ENCODE measurements at places on chromosomes 16 and 17.

DNA sequence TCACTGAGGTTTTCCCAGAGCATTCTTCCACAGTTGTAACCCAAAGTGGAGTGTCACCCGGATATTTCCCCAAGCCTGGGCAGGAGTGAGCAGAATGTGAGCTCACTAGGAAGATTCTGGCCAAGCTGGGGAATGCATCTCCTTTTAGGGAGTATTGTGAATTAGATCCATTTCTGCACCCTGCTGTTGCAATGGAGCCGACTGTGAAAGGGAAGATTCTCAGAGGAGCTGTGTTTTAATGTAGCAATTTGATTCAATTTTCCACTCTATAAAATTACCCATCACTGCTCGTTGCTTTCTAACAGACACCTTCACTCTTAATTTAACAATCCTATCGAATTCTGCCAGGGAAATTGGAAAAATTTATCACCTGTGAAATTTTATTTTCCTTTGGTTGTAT, 70.8 kb downstream of the SNX11 start:
- no peak for DNase-seq

DNA sequence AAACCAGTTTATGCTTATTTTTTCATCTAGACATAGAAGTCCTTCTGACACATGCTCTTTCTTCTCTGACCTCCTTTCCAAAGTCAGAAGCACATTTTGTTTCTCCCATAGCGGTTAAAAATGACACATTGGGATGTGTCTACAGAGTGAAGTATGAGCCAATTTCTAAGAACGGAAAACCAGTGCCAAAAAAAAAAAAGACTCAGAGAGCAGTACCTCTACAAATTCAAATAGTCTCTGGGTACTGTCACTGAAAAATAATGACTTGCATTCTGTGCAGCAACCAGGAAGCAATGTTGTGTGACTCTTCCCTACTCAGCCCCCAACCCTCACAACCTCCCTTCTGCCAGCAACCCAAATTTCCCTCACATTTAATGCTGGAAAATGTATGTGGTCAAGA, 145.5 kb upstream of the PMFBP1 start:
- DNase-seq = no peak

- DNase-seq = no peak
Observed at GRCh38 chr16:22635801-22636200, 125.1 kb downstream of the NPIPB5 start.

GRCh38 chr16:14378689-14379467, 251.2 kb downstream of the PARN start:
- DNase-seq = no peak

DNA sequence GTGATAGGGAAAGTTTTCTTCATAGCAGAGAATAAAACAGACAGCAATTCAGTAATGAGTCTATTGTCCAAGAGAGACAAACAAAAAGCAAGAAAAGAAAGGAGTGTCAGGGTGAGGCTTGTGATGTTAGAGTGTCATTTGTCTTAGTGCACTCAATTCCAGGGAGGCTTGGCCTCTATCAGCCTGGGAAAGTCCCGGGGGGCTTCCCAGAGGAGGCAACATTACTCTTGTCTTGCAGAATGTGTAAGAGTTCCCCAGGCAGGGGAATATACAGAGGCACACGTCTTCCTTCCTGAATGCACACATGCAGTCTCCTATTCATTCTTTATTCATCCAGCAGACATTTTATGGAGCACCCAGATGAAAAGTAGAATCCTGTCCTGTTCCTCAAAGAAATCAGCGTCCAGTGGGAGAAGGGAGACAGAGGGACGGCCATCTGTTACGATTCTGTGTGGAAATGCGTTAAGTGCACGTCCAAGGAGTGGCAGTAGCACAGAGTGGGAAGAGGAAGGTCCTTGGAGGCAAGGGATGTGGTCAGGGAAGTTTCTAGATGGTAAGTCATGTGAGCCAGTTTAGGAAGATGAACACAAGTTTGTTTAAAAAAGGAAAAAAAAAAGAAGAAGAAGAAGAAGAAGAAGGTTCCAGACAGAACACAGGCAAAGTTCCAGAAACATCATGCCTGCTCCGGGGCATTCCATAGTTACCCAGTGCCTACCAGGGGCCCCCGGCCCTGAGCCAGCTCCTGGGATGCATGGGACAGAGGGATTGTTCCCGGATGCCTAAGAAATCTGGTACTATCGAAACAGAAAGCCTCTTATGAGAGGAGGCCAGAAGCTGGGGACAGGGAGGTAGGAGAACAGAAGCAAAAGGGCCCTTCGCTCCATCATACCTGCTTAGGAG, 21.1 kb downstream of the CACNG4 start:
- no peak for DNase-seq

DNA sequence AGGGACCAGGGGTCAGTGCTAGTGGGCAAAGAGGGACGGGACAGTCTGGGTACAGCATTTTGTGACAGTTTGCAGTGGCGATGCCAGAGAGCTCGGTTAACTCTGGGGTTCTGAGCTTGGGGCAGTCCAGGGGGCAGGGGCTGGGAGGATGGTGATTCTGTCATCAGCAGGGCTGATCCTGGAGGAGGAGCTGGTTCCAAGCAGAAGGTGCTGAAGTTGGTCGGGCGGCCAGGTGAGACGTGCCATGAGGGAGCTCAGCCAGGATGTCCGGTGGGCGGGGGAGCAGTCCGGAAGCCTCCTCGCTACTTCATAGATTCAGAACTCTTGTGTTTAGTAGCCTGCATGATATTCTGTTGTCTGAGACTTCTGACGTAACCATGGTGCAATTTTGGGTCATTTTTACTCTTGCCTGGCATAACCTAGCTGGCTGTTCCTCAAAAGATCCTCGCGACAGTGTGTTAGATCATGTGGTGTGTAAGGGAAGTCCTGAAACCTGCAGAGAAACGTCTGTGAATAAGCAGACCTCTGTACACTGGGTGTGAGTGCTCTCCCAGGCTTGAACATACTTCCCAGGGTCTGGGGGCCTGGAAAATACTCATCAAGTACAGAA, 122.0 kb downstream of the CLEC16A start:
- DNase-seq = no peak

DNA sequence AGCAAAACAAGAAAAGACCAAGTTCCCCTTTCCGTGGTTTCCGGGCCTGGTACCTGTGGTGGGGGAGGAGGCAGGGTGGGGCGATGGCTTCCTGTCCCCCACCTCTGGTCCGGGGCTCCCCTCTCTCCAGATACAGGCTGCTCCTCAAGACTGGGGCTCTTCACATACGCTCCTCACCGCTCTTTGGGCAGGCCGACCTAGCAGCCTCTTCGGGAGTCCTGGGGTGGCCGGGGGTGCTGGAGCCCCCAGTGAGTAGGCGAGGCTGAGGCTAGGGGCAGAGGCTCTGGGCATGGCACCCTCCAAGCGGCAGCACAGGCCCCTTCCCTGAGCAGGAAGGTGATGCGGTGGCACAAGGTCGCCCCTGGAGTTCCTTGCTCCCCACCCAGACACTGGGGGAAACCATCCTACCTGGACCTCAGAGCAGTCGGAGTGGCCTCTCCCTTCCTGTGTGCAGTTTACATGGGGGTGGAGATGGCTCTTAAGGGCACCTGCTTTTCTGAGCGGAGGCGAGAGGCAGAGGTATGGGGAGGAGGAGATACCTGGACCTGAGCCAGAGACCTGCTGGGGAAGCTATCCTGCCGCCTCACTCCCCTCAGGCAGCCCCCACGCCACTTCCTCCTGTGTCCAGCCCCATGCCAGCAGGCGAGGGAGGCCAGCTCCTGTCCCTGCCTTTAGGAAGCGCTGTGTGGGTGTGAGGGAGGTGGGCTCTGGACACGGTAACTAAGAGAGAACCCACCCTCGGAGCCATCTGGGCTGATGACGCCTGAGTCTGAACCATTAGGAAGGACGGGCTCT, 891 bp downstream of the CORO1A start:
- no peak for DNase-seq

DNA sequence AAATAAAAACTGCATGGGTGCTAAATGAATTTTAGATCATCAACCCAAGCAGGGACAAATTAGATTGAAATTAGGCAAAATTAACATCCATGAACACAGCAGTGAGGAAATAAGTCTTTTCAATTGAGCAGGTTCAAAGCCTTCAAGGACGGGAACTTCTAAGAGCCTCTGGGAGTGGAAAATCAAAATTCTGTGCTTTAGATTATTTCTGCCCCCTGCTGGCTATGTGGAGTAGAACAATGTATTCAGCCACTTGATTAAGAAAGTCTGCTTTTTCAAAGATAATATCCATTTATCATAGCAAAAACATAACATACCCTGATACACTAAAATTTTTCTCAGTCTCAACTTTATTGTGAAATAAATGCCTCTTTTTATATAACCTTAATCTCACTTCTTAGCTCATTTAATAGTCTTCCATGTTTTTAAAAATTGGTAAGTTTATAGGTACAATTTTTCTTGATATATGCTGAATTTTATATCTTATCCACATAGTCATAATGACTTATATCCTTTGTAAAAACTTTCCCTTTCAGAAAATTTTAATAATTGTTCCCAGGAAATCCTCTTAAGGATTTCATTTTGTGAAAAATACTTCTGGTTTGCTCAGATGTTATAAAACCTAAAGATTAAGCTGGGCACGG, 28.1 kb upstream of the NOL11 start:
- DNase-seq = no peak

- no peak for DNase-seq
Observed at GRCh38 chr17:41919165-41919817, 540 bp upstream of the ACLY start.

GRCh38 chr16:55408661-55409060, 70.3 kb upstream of the MMP2 start:
- no peak for DNase-seq

DNA sequence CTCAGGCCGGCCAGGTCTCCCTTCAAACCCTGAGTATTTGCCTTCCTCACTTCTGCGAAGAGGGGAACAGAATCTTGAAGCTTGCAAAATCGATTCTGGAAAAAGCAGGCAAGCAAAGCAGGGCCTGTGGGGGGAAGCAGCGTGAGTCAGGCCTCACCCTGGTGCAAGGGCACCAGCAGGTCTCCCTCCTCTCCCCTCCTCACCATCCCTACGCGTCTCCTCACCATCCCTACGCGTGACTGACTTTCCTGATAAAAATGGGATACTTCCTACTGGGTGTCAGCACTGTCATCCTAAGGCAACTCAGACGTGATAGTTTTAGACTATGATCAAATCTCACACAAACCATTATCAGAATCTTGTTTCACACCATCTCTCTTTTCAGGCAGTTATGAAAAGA, 12.1 kb downstream of the CMTM3 start:
- no peak for DNase-seq

DNA sequence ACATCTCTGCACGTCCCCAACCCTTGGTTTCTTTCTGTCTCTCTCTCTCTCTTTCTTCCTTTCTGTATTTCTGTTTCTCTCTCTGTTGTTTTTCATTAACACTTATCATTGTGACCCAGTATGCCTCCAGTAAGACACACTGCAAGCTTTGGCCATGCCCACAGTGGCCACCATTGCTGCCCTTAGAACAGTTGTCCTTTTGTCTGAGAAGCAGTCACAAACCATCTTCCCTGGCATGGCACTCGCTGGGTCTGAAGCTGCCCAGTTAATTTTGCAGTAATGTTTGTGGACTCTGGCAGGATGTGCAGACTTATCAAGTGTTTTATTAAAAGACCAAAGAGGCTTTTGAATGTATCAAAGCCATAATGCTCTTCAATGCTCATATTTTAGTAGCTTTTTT, 146.9 kb downstream of the MSI2 start:
- no peak for DNase-seq

GRCh38 chr17:64679710-64680216, 17.7 kb upstream of the SMURF2 start:
- DNase-seq = no peak

- no peak for DNase-seq
Observed at GRCh38 chr16:74183601-74184360, 112.8 kb upstream of the PSMD7 start.

DNA sequence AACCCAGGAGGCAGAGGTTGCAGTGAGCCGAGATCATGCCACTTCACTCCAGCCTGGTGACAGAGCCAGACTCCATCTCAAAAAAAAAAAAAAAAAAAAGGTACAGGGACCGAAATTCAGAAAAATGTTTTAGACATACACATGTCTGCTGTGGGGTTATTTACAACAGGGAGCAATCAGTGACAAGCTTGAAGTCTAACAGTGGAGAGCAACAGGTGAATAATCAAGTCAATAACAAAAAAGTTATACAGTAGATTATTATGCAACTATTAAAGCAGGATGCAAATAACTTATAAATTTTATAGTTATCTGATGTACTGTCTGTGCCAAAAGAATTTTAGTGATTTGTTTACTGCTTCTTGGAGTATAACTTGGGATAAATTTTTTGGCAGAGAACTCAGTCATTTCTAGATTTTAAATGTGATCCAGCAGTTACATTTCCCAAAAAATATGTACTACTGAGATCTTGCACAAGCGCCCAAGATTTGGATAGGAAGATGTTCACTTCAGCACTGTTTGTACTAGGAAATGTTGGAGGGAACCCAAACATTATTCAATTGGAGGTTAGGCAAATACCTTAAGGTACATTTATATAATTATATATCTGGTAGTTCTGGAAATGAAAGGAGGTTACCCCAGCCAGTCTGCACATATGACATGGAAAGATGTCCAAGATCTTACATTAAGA, 34.1 kb downstream of the EEF2K start:
- DNase-seq = no peak

All from cortex of kidney (tissue), 1 donor.